ENCODE measurements at places on chromosomes 16 and 17. TPM values are rescaled to one million over a fixed set of nuclear protein-coding genes. Genes with fewer than 3 reads are reported as not detected.

- peak; percentile 38 for DNase-seq
- H3K4me3 ChIP-seq: no peak overlapping the region
- peaks cover 5% of the 10 kb centered on the region for H3K36me3 ChIP-seq
- H3K4me1 ChIP-seq: peaks cover 5% of the 10 kb centered on the region
- H3K27me3 ChIP-seq: no peaks in the 10 kb centered on the region
These were observed 76.8 kb upstream of the LGALS9 start for GRCh38 chr17:27554152-27554551.

Gene STXBP4
- 8.5 TPM for total RNA-seq

DNA sequence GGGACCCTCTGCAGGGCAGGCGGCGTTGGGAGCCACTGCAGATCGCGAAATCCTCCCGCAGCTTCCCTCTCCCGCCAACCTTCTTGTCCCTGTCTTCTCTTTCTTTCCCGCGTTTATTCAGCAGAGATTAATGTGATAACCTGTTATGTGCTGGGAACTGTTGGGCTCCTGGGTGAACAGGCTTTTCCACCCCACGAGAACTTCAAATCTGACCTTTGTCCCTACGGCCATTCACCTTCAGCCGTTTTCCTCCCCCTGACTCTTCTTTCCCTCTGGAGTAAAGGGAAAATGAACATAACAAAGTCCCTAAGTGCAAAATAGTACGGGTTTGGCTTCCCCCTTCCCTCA lies 15.2 kb upstream of the KPNA2 start:
- H3K27ac ChIP-seq: peak overlapping the region; percentile 79
- H3K4me3 ChIP-seq: peak overlapping the region; percentile 55
- peaks cover 13% of the 10 kb centered on the region for H3K4me1 ChIP-seq
- H3K36me3 ChIP-seq: no peaks in the 10 kb centered on the region
- DNase-seq: no peak

- no peak for DNase-seq
- H3K27ac ChIP-seq: no peak overlapping the region
- no peaks in the 10 kb centered on the region for H3K27me3 ChIP-seq
- H3K36me3 ChIP-seq: peaks cover 66% of the 10 kb centered on the region
- H3K4me3 ChIP-seq: no peak overlapping the region
- H3K4me1 ChIP-seq: no peaks in the 10 kb centered on the region
These were observed 12.7 kb downstream of the TERF2IP start for GRCh38 chr16:75660321-75660720.

Gene AANAT
- total RNA-seq: not detected

DNA sequence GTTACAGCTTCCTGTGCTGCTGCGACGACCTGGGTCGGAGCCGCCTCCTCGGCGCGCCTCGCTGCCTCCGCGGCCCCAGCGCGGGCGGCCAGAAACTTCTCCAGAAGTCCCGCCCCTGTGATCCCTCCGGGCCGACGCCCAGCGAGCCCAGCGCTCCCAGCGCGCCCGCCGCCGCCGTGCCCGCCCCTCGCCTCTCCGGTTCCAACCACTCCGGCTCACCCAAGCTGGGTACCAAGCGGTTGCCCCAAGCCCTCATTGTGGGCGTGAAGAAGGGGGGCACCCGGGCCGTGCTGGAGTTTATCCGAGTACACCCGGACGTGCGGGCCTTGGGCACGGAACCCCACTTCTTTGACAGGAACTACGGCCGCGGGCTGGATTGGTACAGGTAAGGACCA lies 746 bp downstream of the HS3ST2 start:
- H3K4me3 ChIP-seq: peak overlapping the region; percentile 58
- peaks cover 24% of the 10 kb centered on the region for H3K4me1 ChIP-seq
- no peaks in the 10 kb centered on the region for H3K36me3 ChIP-seq
- no peak overlapping the region for H3K27ac ChIP-seq
- DNase-seq: no peak
- peaks cover 8% of the 10 kb centered on the region for H3K27me3 ChIP-seq

Gene IL21R
- total RNA-seq: not detected

Gene POLR2C
- total RNA-seq: 138 TPM

DNA sequence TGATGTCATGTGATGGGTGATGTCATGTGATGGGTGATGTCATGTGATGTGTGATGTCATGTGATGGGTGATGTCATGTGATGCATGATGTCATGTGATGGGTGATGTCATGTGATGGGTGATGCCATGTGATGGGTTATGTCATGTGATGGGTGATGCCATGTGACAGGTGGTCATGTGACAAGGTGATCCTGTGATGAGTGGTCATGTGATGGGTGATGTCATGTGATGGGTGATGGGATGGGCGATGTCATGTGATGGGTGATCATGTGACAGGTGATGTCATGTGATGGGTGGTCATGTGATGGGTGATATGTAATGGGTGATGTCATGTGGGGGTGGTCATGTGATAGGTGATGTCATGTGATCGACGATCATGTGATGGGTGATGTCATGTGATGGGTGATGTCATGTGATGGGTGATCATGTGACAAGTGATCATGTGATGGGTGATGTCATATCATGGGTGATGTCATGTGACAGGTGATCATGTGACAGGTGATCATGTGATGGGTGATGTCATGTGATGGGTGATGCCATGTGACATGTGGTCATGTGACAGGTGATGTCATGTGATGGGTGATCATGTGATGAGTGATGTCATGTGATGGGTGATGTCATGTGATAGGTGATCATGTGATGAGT lies 17.2 kb downstream of the CD300LB start:
- no peak overlapping the region for H3K27ac ChIP-seq
- H3K36me3 ChIP-seq: no peaks in the 10 kb centered on the region
- no peaks in the 10 kb centered on the region for H3K27me3 ChIP-seq
- DNase-seq: peak; percentile 60

Gene ENPP7
- 5.0 TPM for total RNA-seq

DNA sequence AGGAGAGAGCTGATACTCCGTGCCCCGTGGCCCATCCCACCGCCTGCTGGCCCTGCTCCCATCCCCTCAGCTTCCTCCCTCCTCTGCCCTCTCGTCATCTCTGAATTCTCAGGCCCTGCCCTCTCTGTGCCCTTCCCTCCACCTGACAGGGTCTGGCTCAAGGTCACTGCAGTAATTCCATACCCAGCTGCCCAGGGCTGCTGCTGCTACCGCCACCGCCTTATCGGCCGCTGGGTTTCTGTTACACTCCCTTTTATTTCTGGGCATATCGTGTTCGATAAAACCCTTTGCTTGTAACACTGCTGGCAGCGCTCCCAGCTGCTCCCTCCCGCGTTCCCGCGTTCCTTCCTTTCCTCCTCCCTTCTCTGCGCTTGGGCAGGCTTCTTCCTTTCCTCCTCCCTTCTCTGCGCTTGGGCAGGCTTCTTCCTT lies 1.2 kb downstream of the EPN3 start:
- peaks cover 23% of the 10 kb centered on the region for H3K36me3 ChIP-seq
- peaks cover 64% of the 10 kb centered on the region for H3K4me1 ChIP-seq
- H3K27me3 ChIP-seq: no peaks in the 10 kb centered on the region

GRCh38 chr16:89289428-89290395 lies 72.2 kb downstream of the ZNF778 start:
- no peak overlapping the region for H3K4me3 ChIP-seq
- H3K27me3 ChIP-seq: no peaks in the 10 kb centered on the region
- H3K36me3 ChIP-seq: peaks cover 59% of the 10 kb centered on the region
- peak; percentile 83 for DNase-seq

- H3K27ac ChIP-seq: no peak overlapping the region
- no peak overlapping the region for H3K4me3 ChIP-seq
- H3K36me3 ChIP-seq: no peaks in the 10 kb centered on the region
- no peaks in the 10 kb centered on the region for H3K27me3 ChIP-seq
These were observed 11.6 kb upstream of the DRC7 start for GRCh38 chr16:57682809-57683635.

All from stomach (tissue), 19 donors.